ENCODE measurements at places on chromosomes 6 and 20. TPM values are rescaled to one million over a fixed set of nuclear protein-coding genes. Genes with fewer than 3 reads are reported as not detected.

The VEGFA gene
- total RNA-seq: 30.8 TPM

The CEP162 gene
- total RNA-seq: 1.6 TPM

The METTL24 gene
- total RNA-seq: not detected

The OR2H1 gene
- total RNA-seq: not detected

The RAB23 gene
- total RNA-seq: 9.0 TPM

The CNPY3 gene
- total RNA-seq: 36.4 TPM

The NHSL1 gene
- 3.4 TPM for total RNA-seq

The ATP9A gene
- total RNA-seq: 12.2 TPM

The FRS3 gene
- total RNA-seq: 2.2 TPM

The SH3BGRL2 gene
- 0.32 TPM for total RNA-seq

The RALGAPA2 gene
- total RNA-seq: 2.1 TPM

The LPIN3 gene
- total RNA-seq: 13.7 TPM

The WFDC12 gene
- total RNA-seq: not detected

The RAD21L1 gene
- not detected for total RNA-seq

The BMP6 gene
- 20.1 TPM for total RNA-seq

The PRDM1 gene
- total RNA-seq: 7.7 TPM

The APMAP gene
- total RNA-seq: 185 TPM

The SCRT2 gene
- not detected for total RNA-seq

The OLIG3 gene
- total RNA-seq: not detected

The TCF15 gene
- not detected for total RNA-seq

The PRRT1 gene
- total RNA-seq: 0.63 TPM

The KIAA1755 gene
- 0.21 TPM for total RNA-seq

The GLP1R gene
- total RNA-seq: not detected

The MACROD2 gene
- 0.65 TPM for total RNA-seq

The MAP1LC3A gene
- 30.5 TPM for total RNA-seq

The CLPSL2 gene
- 0.99 TPM for total RNA-seq

The ETV7 gene
- total RNA-seq: not detected

The LST1 gene
- not detected for total RNA-seq

The C6orf132 gene
- total RNA-seq: 2.8 TPM

The FAM162B gene
- total RNA-seq: not detected

The GGTLC1 gene
- not detected for total RNA-seq

The VNN1 gene
- total RNA-seq: 0.15 TPM

The SALL4 gene
- total RNA-seq: 2.0 TPM

The PTCHD4 gene
- not detected for total RNA-seq

The GJA10 gene
- total RNA-seq: not detected

The WFDC5 gene
- total RNA-seq: not detected

The HLA-DRA gene
- total RNA-seq: not detected

The CST1 gene
- total RNA-seq: 0.98 TPM

The SLC16A10 gene
- 0.70 TPM for total RNA-seq

The FAM217A gene
- not detected for total RNA-seq

The KIAA0408 gene
- 5.3 TPM for total RNA-seq

The LAMP5 gene
- not detected for total RNA-seq

The BHLHE23 gene
- not detected for total RNA-seq

The COL20A1 gene
- 0.71 TPM for total RNA-seq

The HLA-DQB1 gene
- total RNA-seq: not detected

The EPB41L1 gene
- total RNA-seq: 81.3 TPM
